ENCODE measurements at places on chromosomes 7 and 10.

GRCh38 chr10:11608159-11609013 lies 3.1 kb downstream of the USP6NL start:
- no peak for DNase-seq

- DNase-seq, result no peak
Measured at GRCh38 chr7:33744293-33745075, 160.9 kb upstream of the BMPER start.

DNA sequence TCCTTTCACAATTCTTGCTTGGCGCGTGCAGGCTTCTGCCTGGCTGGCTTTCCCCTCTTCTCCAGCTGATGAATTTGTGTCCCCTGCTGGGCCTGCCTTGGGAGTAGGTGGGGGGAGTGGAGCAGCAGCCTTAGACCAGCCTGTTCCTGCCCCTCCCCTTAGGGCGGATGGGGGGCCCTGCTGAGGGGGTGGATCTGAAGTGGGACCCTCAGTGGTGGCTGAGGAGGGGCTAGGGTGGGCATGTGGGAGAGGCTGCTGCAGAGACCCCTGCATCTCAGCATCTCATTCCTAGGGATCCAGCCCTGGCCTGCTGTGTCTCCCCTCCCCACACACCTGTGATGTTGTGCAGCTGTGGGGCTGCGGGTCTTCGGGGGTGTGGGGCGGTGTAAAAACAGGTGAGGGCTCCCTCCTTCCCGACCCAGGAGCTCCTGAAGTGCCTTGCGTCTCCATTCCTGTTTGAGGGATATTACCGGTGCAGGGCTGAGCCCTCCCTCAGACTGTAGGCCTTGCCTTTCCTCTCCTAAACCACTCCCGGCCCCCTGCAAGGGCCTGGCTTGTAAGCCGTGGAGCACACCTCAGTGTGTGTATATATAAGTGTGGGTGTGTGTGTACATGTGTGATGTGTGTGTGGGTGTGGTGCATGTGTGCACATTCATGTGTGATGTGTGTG lies 24.7 kb downstream of the ADCYAP1R1 start:
- DNase-seq, result no peak

DNA sequence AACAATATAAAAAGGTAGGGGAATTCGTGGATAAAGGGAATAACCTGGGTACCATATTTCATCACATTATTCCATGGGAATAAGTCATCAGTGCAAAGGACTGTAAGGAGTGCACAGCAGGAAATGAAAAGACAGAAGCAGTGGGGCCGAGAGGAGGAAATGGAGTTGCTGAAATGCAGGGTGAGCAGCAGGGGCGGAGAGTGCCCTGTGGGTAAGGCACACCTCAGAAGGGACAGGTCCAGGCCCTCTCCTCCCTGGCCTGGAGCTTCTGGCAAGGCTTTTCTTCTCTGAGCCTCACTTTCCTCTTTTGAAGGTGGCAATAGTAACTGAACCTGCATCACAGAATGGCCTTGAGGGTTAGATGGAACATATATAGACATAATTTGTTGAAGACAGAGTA lies 26.2 kb downstream of the IKZF1 start:
- no peak for DNase-seq

DNA sequence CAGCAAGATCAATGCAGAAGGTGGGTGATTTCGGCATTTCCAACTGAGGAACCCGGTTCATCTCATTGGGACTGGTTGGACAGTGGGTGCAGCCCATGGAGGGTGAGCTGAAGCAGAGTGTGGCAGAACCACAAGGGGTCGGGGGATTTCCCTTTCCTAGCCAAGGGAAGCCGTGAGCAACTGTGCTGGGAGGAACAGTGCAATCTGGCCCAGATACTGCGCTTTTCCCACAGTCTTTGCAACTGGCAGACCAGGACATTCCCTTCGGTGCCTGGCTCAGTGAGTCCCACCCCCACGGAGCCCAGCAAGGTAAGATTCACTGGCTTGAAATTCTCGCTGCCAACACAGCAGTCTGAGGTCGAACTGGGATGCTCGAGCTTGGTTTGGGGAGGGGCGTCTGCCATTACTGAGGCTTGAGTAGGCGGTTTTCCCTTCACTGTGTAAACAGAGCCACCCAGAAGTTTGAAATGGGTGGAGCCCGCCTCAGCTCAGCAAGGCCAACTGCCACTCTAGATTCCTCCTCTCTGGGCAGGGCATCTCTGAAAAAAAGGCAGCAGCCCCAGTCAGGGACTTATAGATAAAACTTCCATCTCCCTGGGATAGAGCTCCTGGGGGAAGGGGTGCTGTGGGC lies 58.6 kb upstream of the SLC26A5 start:
- no peak for DNase-seq

GRCh38 chr7:80707318-80707717 lies 68.9 kb downstream of the CD36 start:
- no peak for DNase-seq

DNA sequence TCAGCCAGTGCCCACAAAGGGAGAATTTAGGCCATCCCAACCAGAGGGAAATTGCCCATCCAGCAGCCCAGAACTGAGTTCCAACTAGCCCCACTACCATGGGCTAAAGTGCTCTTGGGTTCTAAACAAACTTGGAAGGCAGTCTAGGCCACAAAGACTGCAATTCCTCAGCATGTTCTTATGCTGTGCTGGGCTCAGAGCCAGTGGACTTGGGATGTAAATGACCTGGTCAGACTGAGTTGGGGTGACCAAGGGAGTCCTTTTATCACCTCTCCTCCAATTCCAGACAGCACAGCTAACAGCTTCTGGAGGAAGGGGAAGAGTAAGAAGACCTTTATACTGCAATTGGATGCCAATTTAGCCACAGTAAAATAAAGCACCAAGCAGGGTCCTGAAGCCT lies 607.2 kb upstream of the KCND2 start:
- DNase-seq, result no peak

DNA sequence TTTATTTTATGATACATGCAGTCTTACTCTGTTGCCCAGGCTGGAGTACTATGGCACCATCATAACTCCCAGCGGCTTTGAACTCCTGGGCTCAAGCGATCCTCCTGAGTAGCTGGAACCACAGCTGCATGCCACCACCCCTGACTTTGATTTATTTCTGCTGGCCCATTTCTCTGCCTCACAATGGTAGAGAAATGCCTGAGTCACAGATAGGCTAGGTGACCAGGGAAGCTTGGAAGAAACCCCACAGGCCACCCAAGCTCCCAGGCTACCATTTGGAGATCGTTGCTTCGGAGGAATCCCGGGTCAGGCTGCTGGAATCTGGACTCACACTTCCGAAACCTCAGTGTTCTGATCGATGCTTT lies 17.4 kb upstream of the BAIAP2L1 start:
- DNase-seq, result no peak

DNA sequence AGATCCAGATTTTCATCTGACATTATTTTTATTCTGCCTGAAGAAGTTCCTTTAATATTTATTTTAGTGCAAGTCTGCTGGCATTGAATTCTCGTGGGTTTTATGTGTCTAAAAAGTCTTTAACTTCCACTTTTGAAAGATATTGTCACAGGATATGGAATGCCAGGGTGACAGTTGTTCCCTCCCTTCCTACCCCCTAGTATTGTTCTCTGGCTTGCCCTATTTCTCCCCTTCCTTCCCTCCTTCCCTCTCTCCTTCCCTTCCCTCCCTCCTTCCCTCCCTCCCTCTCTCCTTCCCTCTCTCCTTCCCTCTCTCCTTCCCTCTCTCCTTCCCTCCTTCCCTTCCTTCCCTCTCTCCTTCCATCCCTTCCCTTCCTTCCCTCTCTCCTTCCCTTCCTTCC lies 14.9 kb downstream of the OLAH start:
- no peak for DNase-seq
